ENCODE measurements at places on chromosomes 1 and 21.
A peak's percentile ranks its signal among the peaks of the same experiment; 100 is the strongest.

DNA sequence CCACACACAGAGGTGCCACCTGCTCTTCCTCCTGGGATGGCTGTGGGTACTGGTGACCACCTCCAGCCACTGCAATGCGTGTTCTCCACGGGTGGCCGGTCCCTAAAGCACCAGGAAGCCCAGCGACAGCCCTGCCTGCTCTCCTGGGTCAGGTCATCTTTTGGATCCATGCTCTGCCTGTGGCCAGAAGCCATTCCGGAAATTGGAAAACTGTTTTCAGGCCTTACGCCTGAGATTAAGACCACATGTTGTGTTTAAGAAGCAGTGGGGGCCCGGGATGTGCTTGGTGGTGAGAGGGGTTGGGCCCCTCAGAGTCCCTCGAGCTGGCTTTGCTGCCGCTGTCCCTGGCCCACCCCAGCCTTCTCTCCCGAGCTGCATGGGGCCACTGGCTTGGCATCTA is 150.8 kb downstream of the PEX14 start:
- DNase-seq, result no peak

- DNase-seq, result no peak
These were observed 34.6 kb downstream of the OBSCN start for GRCh38 chr1:228242409-228242808.

DNA sequence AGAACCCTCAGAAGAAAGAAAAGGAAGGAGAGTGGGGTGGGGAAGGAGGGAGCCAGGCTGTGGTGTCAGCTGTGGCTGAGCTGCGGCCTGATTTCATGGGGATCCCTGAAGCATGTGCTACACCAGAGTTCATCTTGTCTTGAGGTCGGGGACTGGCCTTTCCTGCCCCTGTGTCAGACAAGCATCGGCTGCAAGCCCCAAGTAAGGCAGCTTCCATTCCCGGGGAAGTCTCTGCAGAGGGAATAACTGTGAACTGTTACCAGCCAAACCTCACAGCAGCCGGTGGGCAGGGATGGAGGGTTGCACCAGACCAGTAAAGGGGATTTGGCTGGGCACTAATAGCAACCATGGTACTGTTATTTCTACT is 35.7 kb upstream of the BTG2 start:
- DNase-seq, result no peak

DNA sequence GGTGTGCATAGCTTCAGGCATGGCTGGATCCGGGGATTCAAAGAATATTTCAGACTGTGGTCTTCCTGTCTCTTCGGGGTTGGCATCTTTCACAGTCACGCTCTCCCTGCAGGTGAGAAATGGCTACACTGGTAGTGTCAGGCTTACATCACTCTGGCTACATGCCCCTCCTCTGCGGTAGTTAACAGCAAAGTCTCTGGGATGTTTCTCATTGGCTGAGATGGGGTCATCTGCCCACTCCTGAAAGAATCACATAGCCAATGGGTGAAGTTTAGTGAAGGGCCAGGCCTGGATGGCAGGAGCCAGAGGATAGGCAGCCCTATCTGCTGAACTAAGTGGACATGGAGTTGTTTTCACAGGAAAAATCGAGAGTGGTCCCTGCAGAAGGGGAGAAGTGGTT is 356.5 kb downstream of the MATN1 start:
- no peak for DNase-seq

- DNase-seq, result no peak
These were observed 484.8 kb downstream of the PTPRC start for GRCh38 chr1:199123615-199124014.

GRCh38 chr1:162703708-162704107 is 71.4 kb downstream of the DDR2 start:
- no peak for DNase-seq

DNA sequence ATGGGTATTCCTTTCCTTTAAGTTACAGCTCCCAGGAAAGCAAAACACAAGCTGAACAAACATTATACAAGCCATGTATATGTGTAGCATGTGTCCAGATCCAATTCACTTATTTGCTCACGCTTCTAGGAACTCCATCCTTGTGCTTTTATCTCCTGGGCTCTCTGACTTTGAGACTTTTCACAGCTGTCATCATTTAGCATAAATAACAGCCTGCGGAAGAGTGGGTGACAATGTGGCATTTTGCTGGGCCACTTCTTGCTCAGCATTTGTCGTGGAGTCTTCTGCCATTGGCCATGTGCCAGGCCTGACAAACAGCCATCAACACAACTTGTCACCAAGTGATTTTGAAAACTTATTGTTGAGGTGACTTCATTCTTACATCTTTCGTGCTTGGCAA is 164.3 kb downstream of the KIF26B start:
- no peak for DNase-seq

GRCh38 chr1:167880580-167881021 is 33.3 kb downstream of the ADCY10 start:
- no peak for DNase-seq

DNA sequence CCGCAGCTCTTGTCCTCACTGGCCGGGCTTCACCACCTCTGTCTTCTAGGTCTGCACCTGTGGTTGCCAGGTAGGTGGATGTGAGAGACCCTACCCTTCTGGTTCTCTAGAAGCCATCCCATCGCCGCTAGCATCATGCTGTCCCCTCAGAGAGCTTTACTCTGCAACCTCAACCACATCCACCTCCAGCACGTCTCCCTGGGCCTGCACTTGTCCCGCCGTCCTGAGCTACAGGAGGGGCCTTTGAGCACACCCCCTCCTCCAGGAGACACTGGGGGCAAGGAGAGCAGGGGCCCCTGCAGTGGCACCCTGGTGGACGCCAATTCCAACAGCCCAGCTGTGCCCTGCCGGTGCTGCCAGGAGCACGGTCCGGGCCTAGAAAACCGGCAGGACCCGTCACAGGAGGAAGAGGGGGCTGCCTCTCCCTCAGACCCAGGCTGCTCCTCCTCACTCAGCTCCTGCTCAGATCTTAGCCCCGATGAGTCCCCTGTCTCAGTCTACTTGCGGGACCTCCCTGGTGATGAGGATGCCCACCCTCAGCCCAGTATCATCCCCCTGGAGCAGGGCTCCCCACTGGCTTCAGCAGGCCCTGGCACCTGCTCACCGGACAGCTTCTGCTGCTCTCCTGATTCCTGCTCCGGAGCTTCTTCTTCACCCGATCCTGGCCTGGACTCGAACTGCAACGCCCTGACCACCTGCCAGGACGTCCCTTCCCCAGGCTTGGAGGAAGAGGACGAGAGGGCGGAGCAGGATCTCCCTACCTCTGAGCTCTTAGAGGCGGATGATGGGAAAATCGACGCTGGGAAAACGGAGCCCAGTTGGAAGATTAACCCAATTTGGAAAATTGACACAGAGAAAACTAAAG is 1.2 kb downstream of the RUSC1 start:
- DNase-seq, result no peak

DNA sequence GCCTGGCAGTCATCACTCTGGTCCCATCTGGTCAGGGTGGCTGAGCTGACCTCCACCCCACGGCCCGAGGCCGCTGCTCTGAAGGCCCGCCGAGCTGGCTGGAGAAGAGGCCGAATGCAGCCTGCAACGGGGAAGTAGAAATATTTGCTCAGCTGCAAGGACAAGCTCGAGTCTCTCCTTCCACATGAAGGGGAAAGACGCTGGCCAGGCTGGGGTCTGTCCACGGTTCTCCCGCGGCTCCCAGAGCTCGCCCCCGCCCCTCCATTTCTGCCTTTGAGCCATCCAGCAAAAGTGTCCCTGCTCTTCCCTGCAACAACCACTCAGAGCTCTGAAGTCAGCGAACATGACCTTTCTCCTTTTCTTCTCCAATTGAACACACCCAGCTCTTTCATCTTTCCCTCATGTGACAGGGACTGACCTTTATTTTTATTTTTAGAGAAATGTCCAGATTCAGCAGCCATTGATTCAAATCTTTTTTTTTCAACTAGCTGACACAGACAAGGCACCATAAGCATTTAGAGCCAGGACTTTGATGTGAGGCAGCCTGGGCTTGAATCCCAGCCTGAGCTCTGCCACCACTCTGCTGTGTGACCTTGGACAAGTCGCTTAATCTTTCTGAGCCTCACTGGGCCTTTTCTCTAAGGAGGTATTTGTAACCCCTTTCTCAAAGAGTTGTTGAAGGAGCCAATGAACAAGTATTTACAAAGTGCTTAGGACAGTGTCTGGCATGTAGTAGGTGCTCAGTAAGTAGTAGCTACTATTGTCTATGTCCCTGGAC is 149.3 kb upstream of the WNT4 start:
- DNase-seq, result no peak

GRCh38 chr1:202254454-202255252 is 61.1 kb downstream of the LGR6 start:
- no peak for DNase-seq

DNA sequence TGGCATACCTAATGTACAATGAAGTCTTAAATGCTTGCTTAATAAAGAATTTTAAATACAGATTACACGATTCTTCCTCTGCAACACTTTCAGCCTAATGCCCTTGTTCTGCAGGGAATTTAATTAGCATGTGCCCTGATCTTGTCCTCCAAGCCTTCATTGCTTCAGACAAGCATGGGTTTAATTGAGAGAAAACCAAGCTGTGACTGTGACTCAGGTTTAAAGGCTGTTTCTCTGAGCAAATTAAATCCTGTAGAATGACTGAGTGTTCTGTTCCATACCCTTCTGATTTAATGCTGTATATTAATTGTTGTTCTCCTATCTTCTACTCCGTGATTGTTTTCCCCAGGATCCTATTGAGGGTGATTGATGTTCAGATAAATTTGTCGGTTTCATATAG is 269.0 kb upstream of the PRMT6 start:
- DNase-seq, result no peak

GRCh38 chr1:185907246-185907645 is 173.1 kb downstream of the HMCN1 start:
- no peak for DNase-seq

DNA sequence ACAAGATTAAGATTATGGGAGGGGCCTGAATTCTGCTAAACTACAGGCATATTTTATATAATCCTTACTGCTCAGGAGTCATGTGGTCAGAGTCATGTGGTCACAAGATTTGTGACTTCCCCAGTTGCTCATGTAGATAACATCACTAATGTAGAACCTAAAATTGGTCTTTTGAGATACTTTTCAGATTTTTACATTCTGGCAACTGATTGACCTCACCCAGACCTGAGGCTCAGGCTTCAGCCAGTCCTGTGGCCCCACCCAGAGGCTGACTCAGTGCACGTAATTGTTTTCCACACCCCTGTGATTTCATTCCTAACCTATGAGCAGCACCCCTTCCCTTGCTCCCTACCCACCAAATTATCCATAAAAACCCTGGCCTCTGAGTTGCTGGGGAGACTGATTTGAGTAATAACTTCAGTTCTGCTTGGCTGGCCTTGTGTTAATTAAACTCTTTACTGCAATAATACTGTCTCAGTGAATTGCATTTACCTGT is 41.7 kb upstream of the ZNF326 start:
- no peak for DNase-seq

DNA sequence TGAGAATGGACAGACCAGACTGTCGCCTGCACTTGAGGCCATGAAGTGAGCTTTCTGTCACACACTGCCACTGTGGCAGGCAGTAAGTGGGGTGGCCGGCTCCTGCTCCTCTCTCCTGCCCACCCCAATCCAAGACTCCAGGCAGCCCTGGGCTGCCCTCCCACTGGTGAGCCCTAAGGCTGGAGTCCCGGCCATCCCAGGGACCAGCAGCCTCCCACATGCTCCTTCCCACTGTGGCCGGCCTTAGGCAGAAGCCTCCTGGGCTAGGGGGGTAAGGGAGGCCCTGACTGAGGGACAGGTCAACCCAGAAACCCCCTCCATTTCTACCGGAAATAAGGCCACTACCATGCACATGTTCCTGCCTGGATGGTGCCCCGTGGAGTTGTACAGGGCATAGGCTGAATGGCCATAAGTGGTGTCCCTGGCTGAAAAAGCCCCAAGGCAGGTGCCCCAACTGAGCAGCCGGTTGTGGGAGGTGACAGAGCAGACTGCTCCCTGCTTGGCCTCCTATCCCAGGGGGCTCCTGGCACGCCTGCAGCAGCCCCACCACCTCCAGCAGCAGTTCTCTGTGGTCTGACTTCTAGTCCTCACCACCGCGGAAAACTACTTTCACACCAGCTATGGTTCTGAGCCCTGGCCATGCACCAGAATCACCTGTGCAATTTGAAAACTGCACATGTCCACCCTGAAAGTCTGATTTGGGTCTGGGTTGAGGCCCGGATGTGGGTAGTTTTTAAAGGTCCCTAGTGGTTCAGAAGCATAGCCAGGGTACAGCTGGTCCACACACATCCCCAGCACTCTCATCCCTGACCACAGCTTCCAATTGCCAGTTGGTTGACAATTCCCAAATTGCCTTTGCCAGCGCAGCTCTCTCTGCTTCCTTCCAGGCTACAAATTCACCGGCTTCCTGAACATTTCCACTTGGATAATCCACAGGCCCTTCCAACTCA is 1.6 kb upstream of the ARTN start:
- no peak for DNase-seq

DNA sequence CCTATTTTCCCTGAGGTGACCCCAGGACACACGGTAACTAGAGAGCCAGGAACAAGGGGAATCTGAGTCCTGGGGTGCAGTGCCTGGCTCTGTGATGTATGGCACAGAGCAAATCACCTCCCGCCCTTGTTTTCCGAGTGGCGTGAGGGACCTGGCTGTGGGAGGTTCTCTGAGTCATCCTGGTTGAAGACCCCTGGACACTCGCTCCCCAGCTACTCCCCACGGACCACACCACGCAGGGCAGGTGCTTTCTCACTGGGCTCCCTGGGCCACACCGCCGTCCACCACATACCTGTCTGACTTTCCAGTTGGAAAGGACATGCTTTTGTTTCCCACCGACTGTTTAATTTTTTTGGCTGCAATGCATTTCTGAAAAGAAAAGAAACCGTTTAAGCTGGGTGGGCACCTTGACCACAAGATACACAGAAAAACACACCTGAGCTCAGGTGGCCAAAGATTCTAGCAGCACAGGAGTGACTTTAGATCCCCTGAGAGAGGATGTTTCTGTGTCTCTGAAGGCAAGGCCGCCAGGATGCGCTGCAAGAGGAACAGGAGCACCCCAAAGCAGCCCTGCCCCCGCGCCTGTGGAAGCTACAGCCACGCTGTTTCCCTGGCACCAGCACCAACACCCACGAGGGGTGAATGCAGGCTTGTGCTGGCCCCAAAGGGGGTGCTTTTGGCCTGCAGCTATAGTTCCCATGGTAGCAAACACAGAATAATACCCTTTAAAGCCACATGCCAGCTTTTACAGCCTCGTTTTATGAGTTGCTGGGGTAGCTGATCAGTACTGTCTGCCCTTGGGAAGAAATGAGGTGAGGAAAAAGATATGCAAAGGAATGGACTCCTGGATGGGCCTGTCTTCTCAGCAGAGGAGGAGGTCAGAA is 8.1 kb upstream of the SRM start:
- no peak for DNase-seq

GRCh38 chr1:119285482-119285881 is 83.1 kb upstream of the HAO2 start:
- DNase-seq, result no peak

DNA sequence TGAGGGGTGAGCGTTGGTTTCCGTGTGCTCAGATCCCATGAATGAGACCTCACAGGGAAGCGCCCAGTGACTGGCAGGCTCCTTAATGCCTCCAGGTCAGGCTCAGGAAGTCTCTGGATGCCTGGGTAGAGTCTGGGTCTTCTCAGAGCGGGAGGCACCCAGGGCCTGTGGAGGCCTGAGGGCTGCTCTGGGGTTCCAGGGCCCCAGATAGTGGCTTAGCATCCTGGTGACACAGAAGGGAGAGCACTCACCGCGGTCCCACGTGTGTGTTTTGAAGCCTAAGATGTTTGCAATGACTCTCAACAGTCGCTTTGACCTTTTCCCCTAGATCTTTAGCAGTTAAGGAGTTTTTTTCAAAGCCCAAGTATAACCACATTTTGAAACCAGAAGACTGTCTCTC is 25.0 kb downstream of the PRMT2 start:
- no peak for DNase-seq

- DNase-seq, result no peak
These were observed 131.6 kb upstream of the IVNS1ABP start for GRCh38 chr1:185448591-185449186.

GRCh38 chr1:2128189-2128901 is 66.2 kb downstream of the FAAP20 start:
- DNase-seq, result peak; percentile 26
